Fibroblast of gingiva (primary cell): ENCODE measurements at places on chromosomes 3 and 15.

GRCh38 chr3:147412917-147413685 lies 3.9 kb downstream of the ZIC1 start:
- no peak for DNase-seq

DNA sequence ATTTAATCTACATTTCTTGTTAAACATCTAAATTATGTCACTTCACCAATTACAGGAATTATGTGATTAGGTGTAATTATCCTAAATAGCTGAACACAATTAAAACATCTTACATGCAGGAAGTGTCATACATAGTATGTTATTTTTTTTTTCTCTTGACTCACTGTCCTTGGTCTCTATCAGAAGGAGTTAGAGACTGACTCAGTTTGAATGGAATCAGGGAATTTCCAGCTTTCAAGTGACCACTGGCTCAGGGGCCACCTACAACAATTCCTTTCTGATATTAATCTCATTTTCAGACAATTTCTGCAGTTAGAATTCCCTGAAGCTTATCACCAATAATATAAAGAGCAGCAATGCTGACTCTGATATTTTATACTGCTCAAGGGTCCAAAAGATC lies 400.7 kb downstream of the ROBO1 start:
- no peak for DNase-seq

GRCh38 chr15:96332637-96333121 lies 2.2 kb downstream of the NR2F2 start:
- DNase-seq: peak; percentile 38

GRCh38 chr15:52417521-52417920 lies 111.2 kb downstream of the MYO5A start:
- peak; percentile 53 for DNase-seq

DNA sequence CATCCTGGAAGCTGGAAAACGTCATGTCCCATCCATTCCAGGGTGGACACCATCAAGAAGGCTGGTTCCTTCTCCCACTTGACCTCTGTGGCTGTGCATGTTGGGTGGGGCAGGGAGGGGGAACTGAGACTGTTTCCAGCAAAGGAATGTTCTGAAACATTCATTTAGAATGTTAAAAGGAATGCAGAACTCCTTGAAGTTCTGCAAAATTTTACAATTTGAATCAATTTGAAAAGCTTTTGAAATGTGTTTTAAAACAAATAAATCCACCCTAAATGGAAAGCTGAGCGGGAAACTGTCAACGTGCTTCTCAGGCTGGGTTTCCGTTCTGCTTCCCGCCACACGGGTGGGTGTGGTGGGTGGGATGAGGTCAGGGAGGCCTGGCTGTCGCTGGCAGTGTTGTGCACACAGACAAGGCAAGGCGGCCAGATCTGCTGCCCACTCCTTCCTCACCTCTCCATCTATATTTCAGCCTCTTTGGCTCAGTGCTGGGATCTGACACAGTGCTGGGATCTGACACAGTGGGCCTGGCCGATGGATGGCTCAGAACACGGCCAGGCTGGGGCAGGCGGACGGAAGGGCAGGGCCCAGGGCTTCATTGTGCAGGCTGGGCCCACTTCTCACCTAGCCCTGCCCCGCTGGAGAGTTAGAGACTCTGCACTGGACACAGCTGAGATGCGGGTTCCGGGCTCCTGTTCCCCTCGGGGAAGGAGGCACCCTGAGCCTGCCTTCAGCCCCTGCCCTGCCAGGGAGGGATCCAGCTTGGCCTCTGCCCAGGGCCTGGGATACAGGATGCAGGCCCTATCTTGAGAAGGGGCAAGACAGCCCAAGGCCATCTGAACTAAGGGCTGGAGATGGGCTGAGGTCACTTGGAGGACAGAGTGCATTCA lies 110.4 kb downstream of the TMEM266 start:
- DNase-seq: peak; percentile 12

- DNase-seq: no peak
These were observed 66.5 kb upstream of the SNTN start for GRCh38 chr3:63585927-63586326.

DNA sequence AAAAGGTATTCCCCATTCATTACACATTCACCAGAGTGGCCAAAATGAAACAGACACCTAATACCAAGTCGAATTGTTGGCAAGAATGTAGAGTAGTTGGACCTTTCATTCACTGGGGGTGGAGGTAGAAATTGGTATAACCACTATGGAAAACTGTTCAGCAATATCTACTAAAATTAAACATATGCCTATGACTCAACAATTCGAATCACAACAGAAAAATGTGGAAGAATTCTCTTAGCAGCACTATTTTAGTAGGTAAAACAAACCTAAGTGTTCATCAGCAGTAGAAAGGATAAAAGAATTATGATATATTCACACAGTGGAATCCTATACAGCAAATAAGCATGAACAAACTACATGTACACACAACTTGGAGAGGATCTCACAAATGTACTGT lies 30.6 kb downstream of the POLG start:
- no peak for DNase-seq

DNA sequence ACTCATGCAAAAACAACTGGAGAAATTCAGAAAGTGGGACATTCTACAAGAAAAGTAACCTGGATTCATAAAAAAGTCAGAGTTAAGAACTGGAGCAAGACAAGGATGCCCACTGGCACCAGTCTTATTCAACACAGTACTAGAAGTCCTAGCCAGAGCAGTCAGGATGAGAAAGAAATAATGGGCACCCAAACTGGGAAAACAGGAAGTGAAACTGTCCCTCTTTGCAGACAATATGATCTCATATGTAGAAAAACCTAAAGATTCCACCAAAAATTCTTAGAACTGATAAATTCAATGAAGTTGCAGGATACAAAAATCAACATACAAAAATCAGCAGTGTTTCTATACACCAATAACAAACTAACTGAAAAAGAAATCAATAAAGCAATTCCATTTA lies 37.4 kb downstream of the TXNRD3 start:
- DNase-seq: no peak

- no peak for DNase-seq
These were observed 398.4 kb upstream of the NR2F2 start for GRCh38 chr15:95932141-95932540.

GRCh38 chr15:60257591-60258159 lies 140.1 kb downstream of the ANXA2 start:
- DNase-seq: no peak

DNA sequence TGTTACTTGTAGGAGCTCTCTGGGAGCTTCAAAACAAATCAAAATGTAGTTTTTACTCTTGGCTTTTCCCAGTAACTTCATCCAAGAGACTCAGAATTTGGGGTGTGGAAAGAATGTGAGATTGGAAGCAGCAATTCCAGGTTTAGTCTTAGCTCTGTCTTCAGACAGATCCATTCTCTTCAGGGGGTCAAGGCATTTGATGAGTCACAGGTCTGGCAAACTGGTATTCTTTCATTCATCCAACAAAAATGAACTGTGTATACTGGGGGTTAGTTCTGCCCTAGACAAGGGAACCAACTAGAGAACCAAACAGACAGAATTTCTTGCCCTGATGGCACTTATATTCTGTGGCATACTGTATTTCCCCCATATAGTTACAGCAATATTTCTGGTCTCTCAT lies 36.3 kb upstream of the CADPS start:
- DNase-seq: no peak

- DNase-seq: peak; percentile 32
These were observed 29.4 kb downstream of the TP53BP1 start for GRCh38 chr15:43463507-43463906.

GRCh38 chr15:85704066-85704465 lies 90.7 kb downstream of the KLHL25 start:
- no peak for DNase-seq

- no peak for DNase-seq
These were observed 32.6 kb downstream of the APBA2 start for GRCh38 chr15:28918141-28918983.

DNA sequence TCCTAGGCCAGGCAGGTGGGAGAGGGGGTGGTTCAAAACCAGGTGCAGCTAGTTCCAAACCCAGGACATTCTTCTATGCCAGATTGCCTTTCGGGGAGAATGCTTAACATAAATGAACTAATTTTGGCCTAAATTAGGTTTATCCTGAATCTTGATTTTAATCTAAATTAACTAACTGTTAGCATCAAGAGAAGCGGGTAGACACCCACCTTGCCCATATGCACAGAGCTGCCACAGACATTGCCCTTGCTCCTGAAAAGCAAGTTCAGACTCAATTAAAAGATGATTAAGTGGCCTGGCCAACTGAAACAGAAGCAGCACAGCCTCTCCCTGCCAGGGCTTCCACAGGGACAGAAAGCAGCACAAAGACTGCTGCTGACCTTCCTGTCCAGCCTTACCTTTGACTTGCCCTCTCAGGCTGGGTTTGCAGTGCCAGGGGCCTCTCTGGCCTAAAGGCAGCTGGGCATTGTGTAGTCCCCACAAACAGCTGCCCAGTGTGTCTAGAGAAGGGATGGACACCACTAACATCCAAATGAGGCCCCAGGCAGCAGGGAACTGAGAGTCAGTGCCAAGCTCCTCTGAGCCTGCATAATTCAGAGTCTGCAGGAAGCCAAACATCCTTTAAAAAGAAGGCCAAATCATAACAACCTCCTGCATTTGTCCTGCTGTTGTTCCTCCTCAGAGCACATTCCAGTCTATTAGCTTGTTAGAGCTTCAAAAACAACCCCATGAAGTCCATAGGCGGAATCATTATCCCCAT lies 15.4 kb upstream of the OXTR start:
- no peak for DNase-seq

GRCh38 chr3:17076940-17077605 lies 192.3 kb downstream of the PLCL2 start:
- DNase-seq: no peak

DNA sequence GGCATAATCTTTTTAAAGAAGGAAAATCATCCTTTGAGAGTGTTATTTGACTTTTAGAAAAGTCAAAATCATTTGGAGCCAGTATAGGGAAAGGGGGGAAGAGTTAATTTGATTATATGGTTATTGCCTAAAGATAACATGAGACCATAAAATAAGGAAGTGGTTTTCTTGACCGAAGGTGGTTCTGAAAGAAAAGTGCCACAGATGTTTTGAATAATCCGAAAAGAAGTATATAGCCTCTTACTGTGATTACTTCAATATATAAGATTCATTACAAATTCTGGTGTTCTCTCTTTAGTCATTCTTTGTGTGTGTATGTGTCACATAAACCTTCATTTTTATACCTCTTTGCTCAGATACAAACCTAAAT lies 1.1 kb downstream of the DNAJB11 start:
- no peak for DNase-seq

GRCh38 chr15:99143655-99144610 lies 39.1 kb downstream of the SYNM start:
- DNase-seq: peak; percentile 90

- DNase-seq: no peak
These were observed 43.5 kb upstream of the RNU6-1 start for GRCh38 chr15:67883234-67883773.

DNA sequence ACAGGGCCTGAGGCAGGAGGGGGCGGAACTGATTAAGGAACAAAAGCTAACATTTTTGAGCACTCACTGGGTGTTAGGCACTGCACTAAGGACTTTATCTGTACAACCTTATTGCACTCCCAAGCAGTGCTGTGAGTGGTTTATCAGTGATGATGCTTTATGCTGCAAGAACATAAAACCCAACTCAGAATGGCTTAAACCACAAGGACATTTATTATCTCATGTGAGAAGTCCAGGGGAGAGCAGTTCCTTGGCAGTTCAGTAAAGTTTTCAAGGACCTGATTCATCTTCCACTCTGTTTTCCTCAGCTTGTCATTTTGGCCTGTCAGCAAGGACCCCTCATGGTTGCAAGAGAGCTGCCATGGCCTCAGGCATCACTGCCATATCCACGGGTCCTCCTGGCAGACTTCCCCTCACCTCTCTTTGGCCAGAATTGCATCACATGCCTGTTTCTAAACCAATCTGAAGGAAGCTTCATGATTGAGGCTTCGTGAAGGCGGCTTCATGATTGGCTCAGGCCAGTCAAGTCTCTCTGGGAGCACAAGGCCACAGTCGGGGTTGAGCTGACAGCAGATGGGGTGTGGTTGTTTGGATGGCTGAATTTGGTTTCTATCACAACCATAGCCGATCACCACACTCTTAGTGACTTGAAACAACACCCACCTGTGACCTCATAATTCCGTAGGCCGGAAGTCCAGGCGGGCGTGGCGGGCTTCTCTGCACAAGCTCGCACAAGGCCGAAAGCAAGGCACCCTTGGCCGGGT lies 15.8 kb downstream of the EFCC1 start:
- no peak for DNase-seq

DNA sequence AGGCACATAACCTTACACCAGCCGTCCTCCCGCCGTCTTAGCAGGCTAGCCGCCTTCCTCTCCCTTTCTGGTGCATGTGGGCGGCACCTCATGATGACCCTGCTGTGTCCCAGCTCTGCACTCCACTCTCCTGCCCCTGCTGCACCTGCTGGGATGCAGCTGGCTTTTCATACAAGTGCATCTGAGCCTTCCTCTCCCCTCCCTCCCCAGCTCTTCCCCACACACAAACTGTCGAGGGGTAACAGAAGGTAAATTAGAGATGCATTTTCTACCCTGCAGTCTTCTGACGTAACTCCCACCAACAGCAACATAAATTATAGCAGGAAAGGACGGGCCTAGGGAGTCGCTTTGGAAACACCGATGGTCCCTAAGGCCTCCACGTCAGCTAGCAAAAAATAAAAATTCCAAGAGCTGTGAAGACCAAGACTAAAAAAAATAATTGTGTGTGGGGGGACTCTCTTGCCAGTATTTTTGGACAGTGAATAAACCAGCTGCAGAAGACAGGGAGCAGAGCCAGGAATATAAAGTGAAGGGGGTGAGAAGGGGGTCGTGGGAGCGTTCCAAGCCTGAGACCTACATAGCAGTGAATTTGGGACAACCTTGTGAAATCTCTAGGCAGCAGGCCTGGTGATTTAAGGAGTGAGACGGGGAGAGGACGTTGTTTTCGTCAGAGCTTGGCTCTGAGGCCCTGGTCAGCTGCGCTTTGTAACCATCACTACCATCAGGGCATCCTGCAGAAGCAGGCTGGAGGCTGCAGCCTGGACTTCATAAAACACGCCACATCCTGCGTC lies 216.2 kb downstream of the ADAMTS17 start:
- no peak for DNase-seq

- no peak for DNase-seq
These were observed 11.2 kb upstream of the CPB1 start for GRCh38 chr3:148816427-148816826.

DNA sequence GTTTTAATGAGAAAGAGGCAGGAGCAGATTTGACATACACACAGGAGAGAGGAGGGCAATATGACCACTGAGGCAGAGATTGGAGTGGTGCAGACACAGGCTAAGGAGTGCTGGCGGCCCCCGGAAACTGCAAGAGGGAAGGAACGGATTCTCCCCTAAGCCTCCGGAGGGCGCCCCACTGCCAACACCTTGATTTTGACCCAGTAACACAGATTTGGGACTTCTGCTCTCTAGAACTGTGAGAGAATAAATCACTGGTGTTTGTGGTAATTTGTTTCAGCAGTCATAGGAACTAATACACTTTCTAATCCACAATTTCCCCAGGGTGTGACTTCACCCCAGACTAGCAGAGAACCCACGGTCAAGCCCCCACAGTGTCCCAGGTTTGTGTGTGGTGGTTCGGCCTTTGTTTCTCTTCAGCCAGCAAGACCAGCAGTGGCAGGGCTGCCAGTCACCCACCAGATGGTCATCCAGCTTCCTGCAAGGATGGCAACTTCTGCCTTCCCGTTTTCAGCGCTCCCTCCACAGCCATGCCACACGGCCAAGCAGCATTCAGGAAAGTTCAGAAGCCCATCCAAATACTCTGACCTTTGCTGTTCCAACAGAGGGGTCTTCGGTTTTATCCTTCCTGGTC lies 23.6 kb upstream of the TSPAN3 start:
- DNase-seq: no peak

- DNase-seq: no peak
These were observed 124.1 kb downstream of the FILIP1L start for GRCh38 chr3:99990179-99990578.

- no peak for DNase-seq
These were observed 445.0 kb upstream of the PROK2 start for GRCh38 chr3:72229952-72230351.

GRCh38 chr15:81886591-81886990 lies 159.2 kb downstream of the MEX3B start:
- DNase-seq: no peak
